Stimulated activated CD4-positive, alpha-beta T cell treated with anti-CD3 and anti-CD28 coated beads, Interleukin-2, amount 100 ng/mL, for 48 hours (primary cell): ENCODE measurements at places on chromosomes 11 and 22.

DNA sequence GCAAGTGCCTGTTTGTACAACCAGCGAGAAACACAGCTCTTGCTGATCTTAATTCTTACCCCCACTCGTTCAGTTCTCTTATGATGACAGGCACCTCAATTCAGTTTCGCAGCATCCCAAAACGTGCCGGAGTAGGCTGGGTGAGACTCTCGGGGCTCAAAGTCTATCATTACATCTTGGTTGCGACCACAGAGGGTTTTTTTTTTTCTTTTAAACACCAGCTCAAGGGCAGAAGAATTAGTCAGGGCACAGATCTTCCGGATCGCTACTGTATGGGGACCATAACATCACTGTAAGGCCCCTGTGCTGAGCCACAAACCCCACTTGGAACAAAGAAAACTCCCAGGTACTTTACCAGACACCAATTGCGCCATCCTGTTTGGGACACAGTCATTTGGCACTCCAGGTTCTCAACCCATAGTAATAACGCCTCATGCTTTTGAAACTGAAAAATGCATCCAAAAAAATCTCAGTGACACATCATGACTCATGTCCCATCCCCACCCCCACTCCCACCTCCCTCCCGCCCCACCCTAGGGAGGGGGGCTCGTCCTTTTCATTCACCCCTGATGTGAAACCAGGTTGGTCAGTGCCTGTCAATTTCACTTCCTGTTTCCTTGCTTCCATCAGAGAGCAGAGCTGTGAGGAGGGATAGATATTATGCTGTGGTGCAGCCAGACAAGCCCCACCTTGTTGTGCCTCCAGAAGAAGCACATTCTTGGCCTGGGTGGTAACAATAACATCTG is 41.0 kb upstream of the CD5 start:
- peak; percentile 64 for DNase-seq

DNA sequence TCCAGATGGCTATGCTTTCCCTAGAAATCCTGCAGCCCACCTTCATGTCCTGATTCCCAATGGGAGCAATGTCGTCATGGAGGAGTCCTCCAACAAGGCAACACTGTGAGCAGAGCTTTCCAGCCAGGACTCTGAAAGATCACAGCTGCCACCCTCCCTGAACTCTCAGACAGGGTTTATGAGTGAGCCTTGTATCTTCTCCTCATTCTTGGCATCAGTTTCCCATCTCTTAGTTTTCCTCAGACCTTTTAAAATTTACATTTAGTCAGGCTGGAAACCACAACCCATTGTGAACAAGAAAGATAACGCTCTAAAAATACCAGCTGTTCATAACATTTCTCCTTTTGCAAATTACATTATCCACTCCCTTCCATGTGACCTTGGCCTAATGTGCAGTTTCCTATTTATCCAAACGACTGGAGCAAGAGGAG is 15.6 kb upstream of the LYVE1 start:
- DNase-seq, result no peak

- no peak for DNase-seq
These were observed 21.5 kb downstream of the SHANK3 start for GRCh38 chr22:50694099-50694605.

DNA sequence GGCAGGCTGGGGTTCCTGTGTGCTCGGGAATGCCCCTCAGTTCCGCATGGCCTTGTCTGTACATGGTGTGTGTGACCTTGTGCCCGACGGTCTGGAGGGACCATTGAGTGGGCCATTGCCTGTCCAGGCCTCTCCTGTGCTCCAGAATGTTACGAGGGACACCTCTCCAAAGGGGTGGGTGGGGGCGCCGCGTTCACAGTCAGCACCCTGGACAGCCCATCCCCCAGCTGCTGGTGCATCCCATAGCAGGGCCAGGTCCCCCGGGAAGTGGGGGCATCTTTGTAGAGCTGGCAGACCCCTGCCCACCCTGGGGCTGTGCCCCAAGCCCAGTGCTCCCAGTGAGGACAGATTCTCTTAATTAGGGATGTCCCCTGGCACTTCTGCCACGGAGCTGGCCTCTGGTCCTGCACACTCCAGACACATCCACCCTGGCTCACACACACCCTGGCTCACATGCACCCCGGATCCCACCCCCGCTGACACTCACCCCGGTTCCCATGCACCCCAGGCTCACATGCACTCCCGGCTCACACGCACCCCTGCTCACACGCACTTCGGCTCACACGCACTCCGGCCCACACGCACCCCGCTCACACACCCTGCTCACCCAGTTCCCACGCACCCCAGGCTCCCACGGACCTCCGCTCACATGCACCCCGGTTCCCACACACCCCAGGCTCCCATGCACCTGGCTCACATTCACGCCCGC is 15.6 kb downstream of the TSPAN4 start:
- no peak for DNase-seq

DNA sequence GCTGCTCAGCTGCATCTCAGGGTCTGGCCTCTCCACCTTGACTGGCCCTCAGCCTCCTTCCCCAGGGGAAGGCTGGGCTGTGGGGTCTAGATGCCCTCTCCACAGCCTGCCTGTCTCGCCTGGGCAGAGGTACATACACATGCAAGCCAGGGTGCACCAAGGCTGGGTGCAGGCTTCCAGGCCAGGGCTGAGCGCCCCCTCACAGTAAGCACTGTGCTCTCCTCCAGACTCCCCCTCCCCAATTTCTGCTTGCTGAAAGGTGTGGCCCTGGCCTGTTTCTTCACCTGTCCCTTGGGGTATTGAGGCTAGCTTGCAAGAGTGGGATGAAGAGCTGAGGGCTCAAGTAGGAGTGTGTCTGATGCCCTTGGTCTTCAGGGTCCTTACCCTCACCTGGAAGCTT is 22.5 kb downstream of the RELT start:
- DNase-seq, result no peak

GRCh38 chr11:67389477-67389876 is 2.3 kb upstream of the RAD9A start:
- no peak for DNase-seq

GRCh38 chr11:134524896-134525845 is 113.1 kb upstream of the B3GAT1 start:
- no peak for DNase-seq

DNA sequence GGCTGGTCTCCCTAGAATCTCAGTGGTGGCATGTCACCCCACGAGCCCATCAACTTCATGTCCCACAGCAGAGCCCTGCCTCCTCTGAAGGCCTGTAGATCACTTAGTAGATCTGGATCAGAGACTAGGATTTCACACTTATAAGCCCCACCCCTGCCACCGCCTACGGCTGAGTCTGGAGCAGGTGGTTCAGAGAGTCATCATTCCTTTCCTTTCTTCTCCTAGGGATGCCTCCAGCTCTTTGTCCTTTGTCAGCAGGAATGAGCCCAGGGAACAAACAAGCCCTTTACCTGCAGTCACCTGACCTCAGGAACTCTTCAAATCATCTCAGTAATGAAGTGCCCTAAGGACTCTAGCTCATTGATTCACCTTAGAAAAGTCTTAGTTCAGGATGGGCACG is 37.8 kb downstream of the SCGB1A1 start:
- DNase-seq, result no peak

DNA sequence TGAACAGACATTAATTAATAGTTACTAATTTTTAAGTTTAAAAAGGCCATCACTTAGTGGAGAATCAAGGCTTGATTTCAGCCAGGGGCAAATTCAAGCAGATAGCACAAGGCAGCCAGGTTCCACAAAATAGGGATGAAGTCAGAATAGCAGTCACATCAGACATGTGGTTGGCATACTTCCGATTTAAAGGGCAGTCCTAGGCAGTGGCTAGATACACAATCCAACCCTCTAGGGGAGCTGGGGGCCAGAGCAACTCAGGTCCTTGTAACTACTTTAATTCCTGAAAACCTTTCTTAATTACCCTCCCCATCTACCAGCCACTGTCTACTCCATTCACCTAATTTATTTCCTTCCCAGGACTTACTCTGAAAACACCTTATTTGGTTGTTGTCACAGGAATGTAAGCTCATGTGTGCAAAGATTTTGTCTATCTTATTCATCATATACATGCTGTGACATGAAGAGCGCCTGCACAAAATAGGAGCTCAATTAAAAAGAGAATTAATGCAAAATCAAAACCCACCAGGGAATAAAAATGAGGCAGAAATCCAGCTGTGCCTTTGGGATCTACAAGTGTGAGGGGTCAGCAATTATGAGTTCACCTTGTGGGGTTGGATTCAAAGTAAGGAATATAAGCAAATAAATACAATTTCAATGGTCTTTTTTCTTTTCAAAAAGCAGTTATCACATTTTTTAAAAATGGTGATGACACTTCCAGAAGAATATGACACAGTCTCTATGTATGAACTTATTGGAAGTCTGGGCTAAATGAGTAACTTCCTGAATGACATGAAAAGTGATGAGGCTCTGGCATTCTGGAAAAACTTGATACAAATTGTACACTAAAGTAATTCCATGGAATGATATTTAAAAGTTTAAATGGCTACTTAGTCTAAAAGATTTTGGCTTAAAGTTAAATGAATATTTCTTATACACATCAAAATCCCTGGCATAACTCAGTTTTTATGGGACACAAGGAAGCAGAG is 53.8 kb downstream of the COPB1 start:
- no peak for DNase-seq

- no peak for DNase-seq
These were observed 31.8 kb downstream of the DLG2 start for GRCh38 chr11:85595285-85595884.

DNA sequence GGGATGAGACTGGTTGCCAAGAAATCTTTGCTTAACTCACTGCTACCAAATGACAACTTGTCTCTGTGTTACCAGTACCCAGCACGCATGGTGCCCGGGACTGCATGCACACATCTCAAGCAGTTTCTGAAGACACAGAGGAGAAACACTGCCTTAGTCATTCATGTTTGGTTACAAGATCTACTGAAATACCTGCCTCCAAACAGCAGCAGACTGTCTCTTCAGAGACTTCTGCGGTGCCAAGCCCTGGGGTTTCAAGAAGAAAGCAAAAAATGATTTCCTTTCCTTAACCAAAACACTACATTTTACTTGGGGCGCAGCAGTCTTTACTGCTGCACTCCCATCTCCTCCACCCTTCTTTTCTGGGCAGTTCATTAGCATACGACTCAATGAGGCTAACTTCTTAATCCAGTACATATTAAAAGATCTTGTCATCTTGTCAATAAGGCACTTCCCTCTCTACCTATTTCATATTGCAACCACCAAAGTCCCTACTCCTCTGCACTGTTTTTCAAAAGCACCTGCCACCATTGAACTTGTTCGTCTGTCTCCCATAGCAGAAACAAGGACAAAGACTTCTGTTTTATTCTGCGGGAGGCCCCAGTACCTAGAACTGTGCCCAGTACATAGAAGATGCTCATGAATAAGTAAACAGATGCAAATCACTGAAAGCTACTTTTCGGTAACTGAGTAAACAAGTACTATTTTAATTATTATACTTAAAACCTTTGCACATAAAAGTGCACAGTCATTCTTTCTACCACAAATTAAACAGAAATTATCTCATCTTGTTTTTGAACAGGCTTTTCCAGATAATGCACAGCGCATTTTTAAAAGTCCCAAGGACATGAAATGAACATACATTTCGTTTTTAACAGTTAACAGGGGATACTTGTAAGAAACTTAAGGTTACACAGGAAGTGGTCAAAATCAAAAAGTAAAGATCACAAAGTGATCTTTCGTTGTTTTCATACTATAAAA is 4.0 kb downstream of the NAP1L4 start:
- peak; percentile 15 for DNase-seq

DNA sequence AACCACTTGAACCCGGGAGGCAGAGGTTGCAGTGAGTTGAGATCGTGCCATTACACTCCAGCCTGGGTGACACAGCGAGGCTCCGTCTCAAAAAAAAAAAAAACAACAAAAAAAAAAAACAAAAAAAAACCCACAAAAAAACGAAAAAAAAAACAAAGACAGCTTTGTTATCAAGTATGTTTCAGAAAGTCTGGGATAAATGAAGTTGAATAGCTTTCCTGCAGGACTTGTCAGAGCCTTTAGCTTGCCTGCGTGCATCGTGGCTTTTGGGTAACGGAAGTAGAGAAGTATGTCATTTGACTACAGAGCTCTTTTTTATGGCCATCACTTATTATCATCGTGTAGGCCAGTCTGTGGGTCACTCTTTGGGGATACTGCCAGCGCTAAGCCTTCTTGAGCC is 14.6 kb downstream of the TRIOBP start:
- DNase-seq, result no peak
